ENCODE measurements at places on chromosomes 1 and 21.

DNA sequence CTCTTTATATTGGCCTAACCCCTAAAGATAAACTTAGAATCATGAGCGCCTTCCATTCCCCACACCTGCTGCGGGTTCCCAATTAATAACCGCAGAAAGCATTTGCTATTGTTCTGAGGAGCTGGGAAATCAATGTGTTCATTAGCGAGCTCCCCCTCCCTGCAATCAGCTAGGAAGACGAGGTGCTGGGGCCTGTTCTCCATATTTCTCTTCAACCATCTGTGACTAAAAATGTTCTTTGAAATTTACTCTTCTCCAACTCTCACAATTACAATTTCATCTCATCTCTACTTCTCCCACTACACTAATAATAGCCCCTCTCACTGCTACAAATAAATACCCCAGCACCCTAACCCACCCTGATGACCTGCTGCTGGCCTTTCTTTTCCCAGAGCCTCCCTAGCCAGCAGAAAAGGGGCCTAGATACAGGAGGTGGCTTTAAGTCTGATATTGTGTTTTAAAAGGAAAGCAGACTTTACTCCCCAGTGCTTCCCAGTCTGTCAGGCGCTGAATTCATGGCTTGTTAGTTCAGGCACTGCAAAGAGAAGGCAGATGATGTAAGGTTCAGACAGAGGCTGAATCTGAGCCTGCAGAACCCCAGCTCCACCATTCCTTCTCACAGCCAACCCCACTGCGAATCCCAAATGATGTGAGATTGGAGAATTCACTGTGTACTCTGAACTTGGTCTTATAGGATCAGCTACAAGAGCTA, 477.5 kb upstream of the DAB1 start:
- ATAC-seq, result no peak

GRCh38 chr1:151618470-151618869, 6.6 kb downstream of the SNX27 start:
- ATAC-seq, result no peak

GRCh38 chr1:20848162-20848561, 61.1 kb upstream of the HP1BP3 start:
- ATAC-seq, result no peak

DNA sequence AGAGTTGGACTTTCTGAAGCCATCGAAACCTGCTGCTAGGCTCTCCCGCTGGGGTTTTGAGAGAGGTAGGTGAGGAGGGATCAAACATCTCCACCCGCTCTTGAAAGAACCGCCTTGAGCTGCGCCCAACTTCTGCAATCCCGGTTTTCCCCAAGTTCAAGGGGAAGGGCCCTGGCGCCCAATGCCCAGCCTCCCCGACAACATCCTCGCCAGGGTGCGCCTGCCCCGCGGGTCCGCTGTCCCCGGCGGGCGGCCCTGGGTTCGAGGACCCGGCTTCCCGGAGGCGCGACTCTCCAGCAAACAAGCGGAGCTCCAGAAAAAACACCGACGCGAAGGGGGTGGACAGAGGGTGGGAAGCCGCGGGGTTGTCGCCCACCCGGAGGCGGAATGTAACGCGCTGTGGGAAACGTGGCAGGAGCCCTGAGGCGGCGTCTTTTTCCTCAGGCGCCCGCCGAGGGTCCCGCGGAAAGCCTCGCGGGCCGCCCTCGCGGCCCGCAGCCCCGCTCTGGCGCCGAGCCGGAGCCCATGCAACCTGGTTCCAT, 607 bp downstream of the BTG3 start:
- ATAC-seq, result peak; percentile 4

- ATAC-seq, result no peak
Observed at GRCh38 chr1:86950712-86951419, 36.4 kb downstream of the HS2ST1 start.

GRCh38 chr1:179774000-179774399, 30.9 kb downstream of the FAM163A start:
- ATAC-seq, result no peak

GRCh38 chr1:224579526-224579925, 36.6 kb upstream of the CNIH3 start:
- ATAC-seq, result no peak

- ATAC-seq, result no peak
Observed at GRCh38 chr1:100188617-100189016, 10.6 kb upstream of the LRRC39 start.

DNA sequence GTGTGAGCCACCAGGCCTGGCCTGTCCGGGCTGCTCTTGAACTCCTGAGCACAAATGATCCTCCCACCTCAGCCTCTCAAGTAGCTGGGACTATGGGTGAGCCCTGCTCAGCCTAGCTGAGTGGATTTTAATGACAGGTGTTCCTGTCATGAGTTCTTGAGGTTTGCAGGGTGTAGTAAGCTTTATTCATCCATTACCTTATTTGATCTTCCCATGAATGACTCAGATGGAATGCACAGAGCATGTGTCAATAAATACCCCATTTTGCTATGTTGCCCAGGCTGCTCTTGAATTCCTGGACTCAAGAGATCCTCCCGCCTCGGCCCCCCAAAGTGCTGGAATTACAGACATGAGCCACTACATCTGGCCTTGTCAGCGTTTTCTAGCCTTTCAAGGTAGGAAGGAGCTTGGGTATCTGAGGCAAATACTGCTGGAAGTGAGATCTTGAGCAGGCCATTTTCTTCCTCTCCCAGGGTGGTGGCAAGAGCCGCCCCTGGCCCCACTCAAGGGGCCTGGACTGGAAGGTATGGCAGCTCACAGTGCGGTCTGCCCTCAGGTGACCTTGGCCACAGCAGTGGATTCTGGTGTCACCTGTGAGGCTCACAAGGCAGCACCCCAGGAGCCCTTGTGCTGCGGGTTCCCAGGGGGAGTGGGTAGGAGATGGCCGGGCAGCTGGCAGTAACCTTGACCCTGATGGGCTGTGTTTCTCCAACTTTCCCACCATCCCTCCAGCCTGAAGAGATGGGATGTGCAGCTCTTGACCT, 20.0 kb downstream of the PIK3CD start:
- ATAC-seq, result peak; percentile 95

- no peak for ATAC-seq
Observed at GRCh38 chr1:151166505-151166956, 587 bp downstream of the SCNM1 start.

DNA sequence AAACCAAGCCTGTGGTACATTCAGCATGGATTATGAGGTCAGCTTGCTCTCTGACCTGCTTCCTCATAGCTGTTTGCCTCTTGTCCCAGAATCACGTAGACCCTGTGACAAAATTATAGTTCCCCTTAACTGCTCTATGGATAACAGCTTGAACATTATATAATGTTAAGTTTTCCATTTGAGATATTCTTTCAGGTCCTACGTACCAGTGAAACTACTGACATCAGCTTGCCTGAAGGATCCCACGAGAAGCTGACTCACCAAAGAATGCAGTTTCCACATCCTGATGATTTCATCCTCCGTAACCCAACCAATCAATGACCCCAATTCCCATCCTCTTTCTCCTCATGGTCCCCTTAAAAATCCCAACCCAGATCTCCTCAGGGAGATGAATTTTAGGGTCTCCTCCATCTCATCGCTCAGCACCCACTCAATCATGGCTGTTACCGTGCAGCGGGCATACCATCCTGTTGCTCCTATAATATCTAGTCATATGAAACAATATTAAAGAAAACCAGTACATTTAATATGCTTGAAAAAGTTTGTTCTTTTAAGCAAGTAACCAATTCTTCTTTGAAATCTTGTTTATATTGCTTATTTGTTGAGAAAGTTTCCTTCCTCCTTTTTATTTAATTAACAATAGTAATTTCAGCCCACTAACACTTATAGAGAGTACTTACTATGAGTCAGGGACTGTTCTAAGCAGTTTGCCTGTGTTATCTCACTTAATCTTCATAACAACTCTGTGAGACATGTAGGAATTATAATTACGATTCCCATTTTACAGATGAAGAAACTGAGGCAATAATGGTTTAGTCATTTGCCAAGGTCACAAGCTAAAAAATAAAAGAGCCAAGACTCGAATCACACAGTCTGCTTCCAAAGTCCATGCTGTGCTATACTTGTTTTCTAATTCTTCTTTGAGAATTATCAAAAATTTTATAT, 27.4 kb downstream of the CHML start:
- ATAC-seq, result no peak

DNA sequence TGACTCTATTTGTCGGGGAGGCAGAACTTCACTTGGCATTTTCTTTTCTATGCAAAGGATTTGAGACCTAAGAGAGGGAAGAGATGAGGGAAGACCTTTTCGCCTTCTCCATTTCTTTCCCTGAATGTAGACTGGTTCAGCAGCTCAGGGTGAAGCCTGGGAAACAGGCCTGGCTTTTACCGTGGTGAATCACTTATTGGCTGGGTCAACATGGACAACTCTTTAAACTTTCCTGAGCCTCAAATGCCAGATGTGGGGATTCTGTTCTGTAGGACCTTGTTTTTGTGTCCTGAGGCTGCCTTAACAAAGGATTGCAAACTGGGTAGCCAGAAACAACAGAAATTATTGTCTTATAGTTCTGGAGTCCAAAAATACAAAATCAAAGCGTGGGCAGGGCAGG, 455.8 kb upstream of the VAMP3 start:
- ATAC-seq, result no peak

DNA sequence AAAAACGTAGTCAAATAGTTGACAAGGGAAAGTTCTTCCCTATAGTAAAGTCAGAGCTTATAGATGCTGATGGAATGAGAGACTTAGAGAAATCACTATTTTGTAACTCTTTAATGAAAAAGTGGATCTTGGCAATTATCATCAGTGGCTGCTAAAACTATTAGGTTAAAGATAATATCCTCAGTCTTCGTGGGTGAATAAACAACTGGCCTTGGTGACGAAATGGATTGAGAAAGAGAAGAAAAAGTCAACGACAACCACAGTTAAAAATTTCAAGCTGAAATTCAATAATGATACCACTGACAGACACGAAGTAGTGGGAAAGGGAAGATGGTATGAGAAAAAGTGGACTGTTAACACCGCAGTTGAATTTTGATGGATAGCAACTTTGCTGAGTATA, 90.0 kb upstream of the GNG4 start:
- ATAC-seq, result no peak

DNA sequence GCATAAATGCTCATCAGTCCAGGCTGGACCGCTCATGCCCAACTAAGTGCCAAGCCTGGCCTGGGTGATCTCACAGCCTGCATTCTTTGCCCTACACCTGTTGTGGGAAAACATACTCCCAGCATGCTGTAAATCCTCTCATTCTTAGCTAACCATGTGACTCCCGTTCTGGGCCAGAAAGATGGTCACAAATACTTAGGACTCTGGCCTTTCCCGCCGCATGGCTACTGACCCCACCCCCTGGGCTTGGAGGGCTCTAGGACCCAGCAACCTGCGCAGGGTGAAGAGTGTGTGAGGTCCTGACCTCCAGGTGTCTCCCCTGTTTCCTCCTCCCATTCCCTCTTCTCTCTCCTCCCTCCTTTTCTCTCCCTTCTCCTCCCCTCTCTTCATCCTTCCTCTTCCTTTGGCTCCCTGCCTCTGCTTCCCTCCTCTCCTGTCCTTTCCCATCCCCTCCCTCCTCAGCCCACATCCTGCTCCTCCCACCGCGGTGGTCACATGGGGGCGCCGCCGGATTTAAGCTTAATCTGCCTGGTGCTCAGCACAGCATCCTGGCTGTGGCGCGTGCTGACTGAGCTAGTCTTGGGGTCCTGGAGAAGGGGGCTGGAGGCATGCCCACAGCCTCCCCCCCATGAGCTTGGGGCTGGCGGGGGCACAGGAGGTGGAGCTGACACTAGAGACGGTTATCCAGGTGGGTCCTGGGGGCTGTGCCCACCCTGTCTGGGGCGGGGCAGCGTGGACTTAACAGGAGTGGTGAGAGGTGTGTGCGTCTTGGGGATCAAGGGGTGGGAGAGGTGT, at the start of gene CROCC:
CROCC (plus strand) TSS at position 541 of the 795 bp plus-strand sequence; CDS start at position 629, 88 bp downstream.
- peak; percentile 49 for ATAC-seq

- peak; percentile 85 for ATAC-seq
Observed at GRCh38 chr1:186183219-186183618, 191.8 kb downstream of the TPR start.

DNA sequence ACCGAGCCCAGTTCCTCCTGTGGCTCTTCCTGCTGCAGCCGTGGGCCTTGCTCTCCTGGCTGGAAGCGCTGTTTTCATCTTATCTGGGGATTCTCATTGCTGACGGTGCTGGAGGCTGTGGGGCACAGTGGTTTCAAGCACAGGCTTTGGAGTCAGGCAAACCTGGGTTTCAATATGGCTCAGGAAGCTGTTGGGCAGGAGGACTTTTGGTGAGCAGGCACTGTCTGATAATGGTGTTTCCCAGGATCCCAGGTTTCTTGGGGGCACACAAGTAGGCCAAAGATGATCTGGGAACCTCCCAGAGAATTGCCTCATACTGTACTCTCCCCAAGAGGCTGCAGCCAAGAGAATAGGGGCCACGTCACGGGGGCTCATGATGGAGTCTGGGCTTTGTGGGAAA, 105.6 kb upstream of the TRABD2B start:
- ATAC-seq, result no peak

DNA sequence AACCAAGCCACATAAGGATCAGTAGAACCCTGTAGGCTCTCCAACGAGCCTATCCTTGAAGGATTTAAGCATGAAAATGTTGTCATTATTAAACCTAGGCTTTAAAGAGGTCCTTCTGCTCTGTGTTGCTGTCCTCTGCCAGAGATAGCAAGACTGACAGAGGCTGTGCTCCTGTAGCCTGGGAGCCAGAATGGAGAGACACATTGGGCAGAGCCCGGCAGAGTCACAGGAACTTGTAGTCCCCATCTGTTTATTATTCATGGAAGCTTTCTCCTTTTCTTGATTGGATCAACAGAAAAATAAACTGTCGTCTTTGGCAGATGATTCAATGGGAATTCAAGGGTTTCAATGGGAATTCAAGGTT, 19.2 kb upstream of the SLAMF1 start:
- no peak for ATAC-seq

DNA sequence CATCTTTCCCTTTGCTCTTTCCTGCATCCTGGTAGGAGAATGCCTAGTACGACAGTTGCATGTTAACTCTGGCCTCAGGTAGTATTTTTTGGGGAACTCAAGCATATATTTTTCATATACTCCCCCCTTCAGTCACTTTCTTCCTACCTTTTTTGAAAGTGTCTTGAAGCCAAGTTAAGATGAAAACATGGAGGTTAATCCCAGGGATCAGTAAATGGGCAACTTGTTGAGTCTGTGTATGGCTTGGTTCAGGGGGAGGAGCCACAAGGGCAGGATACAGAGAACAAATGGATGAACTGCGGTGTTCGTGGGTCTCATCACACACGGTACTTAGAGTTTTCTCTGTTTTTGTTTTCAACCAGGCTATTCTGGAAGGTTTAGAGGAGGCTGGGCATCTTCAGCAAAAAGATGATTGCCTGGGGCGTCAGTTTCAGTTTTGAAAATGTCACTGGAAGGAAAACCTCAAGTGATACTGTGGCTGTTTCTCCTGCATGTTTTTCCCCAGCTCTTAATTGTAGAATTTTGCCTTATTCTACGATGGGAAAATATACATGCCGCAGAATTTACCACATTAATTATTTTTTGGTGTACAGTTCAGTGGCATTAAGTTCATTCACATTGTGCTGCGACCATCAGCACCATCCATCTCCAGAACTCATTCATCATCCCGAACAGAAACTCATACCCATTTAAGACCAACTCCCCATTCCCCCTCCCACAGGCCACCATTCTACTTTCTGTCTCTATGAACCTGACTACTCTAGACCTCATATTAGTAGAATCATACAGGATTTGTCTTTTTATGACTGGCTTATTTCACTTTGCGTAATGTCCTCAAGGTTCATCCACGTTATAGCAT, 71.5 kb downstream of the MAP10 start:
- no peak for ATAC-seq

- ATAC-seq, result no peak
Observed at GRCh38 chr1:12380326-12381249, 150.8 kb downstream of the VPS13D start.

- ATAC-seq, result no peak
Observed at GRCh38 chr1:93751377-93752250, 70.0 kb upstream of the BCAR3 start.

All from activated CD4-positive, CD25-positive, alpha-beta regulatory T cell treated with anti-CD3 and anti-CD28 coated beads, Interleukin-2, amount 50 U/mL, for 24 hours (primary cell).